Iris pigment epithelial cell (primary cell): ENCODE measurements at places on chromosomes 4 and X.

DNA sequence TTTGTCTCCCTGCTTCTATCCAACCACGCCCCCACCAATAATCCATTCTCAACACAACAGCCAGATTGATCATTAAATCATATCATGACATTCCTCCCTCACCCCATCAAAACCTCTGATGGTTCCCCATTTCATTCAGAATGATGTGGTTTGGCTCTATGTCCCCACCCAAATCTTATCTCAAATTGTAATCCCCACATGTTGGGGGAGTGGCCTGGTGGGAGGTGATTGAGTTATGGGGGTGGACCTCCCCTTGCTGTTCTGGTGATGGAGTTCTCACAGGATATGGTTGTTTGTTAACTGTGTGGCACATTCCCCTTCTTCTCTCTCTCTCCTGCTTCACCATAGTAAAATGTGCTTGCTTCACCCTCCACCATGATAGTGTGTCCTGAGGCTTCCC is 23.3 kb downstream of the TRMT2B start:
- no peak for DNase-seq

DNA sequence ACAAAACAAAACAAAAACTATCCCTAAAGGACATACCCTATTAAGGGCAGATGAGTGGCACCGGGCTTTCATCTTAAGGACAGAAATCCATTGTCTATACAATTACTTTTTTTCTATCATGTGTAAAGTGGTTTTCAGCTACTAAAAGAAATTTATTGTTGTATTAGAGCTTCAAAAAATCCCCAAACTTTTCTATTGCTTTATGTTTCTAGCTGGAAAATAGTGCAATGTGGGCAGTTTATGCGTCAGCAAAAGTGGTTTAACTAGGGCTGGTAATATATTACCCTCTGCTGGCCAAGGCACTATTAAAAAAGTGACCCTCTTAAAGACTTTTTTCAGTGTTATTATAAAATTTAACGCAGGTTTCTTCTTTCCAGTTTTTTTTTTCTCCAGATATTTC is 15.5 kb upstream of the GPR82 start:
- DNase-seq: no peak

DNA sequence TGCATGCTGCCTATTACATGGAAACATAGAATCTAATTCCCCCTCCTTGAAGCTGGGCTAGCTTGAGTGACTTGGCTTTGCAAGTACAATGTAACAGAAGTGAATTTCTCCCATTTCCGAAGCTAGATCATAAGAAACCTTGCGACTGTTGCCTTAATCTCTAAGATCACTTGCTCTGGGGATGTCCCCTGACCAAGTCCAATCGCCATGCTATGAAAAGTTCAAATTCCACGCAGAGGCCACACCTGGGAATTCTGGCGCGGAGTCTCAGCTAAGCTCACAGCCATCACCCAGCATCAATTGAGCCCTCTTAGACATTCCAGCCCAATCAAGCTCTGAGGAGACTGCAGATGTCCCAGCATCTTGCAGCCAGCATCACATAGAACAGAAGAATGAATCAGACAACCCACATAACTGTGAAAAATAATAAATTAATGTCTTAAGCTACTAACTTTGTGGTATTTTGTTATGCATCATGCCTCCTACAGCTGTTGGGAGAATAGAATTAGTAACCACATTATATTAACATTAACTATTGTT is 27.0 kb downstream of the GPM6A start:
- no peak for DNase-seq

DNA sequence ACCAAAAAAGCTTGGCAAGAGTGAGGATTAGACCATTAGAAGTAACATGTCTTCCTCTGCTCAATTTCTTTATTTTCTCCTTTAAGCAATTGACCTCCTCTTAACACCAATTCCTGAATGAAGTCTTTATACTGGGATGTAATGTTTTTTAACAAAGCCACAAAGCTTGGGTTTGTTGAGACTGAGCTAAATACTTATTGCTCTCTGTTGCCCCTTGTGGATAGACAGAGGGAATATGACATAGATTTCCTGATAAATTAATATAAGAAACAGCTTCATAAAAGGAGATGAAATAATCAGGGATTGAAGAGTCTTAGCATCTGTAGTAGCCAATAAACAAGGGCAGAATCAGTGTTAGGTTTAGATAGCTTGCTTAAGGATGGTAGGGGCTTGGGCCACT is 57.6 kb downstream of the CCDC160 start:
- peak; percentile 7 for DNase-seq

DNA sequence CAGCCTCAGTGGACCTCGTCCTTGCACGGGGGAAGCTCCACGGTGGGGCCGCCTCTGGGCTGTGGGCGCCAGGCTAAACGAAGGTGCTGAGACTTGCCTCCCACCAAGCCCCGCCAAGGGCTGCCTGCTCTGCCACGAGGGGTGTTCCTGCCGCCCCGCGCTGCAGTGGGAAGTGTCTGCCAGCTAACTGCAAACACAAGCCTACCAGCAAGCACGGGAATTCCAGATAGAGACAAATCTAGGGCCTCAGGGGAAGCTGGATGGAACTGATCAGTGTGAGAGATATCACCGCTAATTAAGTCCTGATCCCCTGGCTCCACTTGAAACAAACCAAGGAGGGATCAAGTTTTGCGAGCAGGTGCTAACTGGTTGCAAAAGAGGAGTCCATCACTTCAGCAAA is 181.6 kb upstream of the LEF1 start:
- DNase-seq: no peak

- peak; percentile 74 for DNase-seq
Observed at GRCh38 chrX:136204571-136204970, 46.6 kb downstream of the MAP7D3 start.

DNA sequence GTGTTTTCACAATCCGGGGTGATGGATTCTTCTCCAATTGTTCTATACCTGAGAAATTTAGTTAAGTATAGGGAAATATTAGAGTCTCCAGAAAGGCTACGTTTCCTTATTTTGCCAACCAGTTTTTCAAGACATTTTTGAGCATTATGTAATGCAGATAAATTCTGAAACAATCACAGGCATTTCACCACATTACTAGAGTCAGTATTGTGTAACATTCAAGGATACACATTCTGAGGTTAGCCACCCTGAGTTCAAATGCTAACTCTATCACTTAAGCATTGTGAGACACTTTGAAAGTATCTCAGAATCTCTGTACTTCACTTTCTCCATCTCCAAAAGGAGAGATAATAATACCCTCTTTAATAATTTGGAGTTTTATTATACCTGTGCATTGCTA is 10.6 kb downstream of the SULT1B1 start:
- DNase-seq: peak; percentile 90

DNA sequence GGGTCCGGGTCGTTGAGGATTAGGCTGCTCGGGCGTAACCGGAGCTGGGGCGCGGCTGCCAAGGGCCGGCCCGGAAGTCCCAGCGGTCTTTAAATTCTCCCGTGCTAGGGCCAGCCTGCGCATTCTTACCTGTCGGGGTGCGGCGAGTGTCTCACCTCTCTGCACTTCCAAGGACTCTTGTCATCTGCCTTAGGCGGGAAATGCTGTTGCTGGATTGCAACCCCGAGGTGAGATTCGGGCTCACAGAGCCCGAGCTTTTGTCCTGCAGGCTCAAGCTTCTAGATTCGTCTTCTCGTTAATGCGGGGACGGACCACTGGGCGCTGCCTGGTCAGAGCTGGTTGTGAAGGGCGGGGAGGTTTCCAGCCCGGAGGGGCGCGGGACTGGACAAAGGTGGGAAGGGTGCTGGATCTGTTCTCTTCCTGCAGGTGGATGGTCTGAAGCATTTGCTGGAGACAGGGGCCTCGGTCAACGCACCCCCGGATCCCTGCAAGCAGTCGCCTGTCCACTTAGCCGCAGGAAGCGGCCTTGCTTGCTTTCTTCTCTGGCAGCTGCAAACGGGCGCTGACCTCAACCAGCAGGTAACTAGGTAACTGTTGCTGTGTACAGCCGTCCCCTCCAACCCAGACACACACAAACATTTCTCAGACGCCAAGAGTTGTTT is at the start of gene ANKRD37:
ANKRD37 (plus strand) TSS at position 118 of the 662 bp plus-strand sequence; CDS start at position 201, 83 bp downstream.
- DNase-seq: peak; percentile 41

GRCh38 chrX:136879001-136879687 is 1.4 kb downstream of the RBMX start:
- peak; percentile 29 for DNase-seq

DNA sequence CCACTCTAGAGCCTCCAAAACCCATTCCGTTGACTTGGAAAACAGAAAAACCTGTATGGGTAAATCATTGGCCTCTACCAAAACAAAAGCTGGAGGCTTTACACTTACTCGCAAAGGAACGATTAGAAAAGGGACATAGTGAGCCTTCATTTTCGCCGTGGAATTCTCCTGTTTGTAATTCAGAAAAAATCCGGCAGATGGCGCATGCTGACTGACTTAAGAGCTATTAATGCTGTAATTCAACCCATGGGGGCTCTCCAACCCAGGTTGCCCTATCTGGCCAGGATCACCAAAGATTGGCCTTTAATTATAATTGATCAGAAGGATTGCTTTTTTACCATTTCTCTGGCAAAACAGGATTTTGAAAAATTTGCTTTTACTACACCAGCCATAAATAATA is 60.8 kb downstream of the ZNF732 start:
- no peak for DNase-seq

DNA sequence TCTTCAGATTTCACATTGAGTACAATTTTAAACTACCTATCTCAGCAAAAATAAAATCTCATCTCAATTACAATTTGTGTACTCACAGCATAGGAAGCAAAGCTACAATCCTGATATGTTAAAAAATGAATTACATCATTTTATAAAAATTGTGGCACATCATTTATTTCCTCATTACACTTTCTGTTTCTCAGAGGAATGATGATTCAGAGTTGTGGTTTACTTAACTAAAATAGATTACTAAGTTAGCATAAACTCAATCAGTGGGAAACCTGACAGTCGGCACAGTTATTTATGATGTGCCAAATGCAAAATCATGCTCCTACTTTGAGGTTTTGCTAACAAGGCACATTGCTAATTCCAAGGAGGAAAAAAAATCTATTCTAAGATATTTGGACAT is 325.0 kb downstream of the FBXO8 start:
- peak; percentile 78 for DNase-seq

- peak; percentile 8 for DNase-seq
Observed at GRCh38 chrX:27336466-27337091, 126.6 kb downstream of the PPP4R3C start.

DNA sequence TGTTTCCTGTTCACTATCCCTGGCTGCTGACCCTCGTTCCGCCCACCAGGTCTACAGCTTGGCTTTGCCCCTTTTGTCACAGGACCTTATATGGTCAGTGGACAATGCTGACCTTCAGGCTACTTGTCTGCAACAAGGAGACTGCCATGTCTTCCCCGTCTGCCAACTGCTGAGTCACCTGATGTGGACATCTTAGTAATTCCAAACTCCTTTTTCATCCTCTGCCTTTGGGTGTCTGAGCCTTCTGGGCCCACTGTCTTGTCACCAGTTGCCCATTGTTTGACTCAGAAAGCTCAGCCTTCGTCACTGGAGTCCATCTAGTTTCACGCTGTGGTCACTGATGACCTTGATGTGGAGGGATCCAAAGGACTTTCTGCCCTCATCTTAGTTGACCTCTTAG is 30.2 kb downstream of the GPRIN3 start:
- DNase-seq: peak; percentile 14

- peak; percentile 92 for DNase-seq
Observed at GRCh38 chrX:46791927-46792809, 33.2 kb upstream of the SLC9A7 start.

DNA sequence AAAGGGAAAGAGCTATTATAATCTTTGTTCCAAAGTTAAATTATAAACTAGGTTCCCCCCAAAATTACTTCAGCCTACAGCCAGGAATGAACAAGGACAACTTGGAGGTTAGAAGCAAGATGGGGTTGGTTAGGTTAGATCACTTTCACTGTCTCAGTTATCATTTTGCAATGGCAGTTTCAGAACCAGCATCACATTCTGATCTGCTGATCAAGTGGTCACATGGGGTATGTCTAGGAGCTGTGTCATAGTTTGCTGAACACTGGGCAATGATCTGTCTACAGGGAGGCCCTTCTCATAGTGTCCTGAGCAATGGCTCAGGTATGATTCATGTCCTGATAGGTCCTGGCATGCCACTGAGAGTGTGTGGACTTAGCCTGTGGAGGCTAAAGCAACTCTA is 41.6 kb upstream of the XIAP start:
- DNase-seq: peak; percentile 75

GRCh38 chr4:187179086-187180058 is 455.7 kb upstream of the FAT1 start:
- no peak for DNase-seq

GRCh38 chr4:11183356-11183740 is 245.3 kb downstream of the HS3ST1 start:
- DNase-seq: no peak

DNA sequence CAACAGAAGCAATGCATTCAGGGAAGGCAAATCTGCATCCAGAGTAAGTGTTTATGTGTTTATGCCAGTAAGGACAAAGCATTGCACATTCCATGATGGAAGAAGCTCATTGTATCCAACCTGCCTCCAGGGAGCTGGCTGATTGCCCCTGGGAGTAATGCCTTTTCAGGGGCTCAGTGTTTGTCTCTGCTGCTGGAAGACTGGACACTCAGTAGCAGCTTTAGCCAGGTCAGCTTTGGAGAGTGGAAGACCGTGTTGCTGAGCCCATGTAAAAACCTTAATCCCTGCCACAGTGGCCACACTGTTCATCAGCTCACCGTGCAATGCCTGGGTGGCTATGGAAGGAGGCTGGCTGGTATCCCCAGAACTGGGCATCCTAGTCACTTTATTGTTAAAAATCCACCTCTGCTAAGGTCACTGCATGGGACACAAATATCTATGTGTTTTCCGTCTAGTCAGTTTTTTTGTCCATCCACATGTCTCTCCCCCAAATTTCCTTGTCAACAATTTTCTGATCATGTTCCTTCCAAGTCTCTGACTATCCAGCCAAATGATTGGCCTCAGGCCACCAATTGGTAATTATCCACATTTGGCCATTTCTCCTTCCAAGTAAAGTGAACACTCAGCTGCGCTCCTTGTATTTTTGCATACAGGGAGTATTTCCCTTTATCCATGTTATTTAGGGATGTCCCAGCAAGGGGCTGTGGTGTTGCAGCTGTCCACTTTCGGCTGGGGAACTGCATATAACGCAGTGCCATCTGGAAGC is 2044.5 kb upstream of the AGA start:
- DNase-seq: no peak

- DNase-seq: peak; percentile 17
Observed at GRCh38 chr4:25160714-25161592, 704 bp upstream of the SEPSECS start.

DNA sequence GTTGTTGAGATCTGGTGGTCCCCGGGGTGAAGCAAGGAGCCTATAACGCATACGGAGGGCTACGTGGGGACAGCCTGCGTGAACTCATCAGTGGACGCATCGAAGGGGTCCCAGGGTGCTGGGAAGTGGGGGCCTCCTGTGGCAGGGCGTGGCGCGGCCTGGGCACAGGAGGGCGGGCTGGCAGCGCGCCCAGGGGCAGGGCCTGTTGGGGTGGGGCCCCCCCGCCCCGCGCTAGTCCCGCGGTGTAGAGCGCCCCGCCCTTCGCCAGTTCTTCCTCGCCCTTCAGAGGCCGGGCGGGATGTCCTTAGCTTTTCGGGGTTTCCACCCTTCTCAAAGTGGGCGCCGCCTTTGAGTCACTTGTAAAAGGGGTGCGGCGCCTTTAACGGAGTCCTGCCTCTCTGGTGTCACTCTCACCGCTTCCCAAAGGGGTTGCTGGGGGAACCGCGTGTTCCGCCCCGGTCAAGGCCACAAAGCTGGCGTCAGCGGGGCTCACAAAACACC is 632 bp downstream of the PLP2 start:
- DNase-seq: peak; percentile 44
